NCI-H460 (cell line): ENCODE measurements at places on chromosomes 4 and X. TPM values are rescaled to one million over a fixed set of nuclear protein-coding genes. Genes with fewer than 3 reads are reported as not detected.

HUWE1 gene
- 66.4 and 66.5 TPM in 2 replicates for total RNA-seq

CDS1 gene
- 0.32 TPM in 2 replicates for total RNA-seq

EIF4E gene
- total RNA-seq = 145 and 148 TPM in 2 replicates

XAGE1B gene
- total RNA-seq = 0.25 TPM in 1 of 2 replicates, not detected in the other

HERC6 gene
- total RNA-seq = 3.8 and 5.2 TPM in 2 replicates

C4orf46 gene
- 18.5 and 22.4 TPM in 2 replicates for total RNA-seq

ARHGAP6 gene
- total RNA-seq = 0.07 TPM in 1 of 2 replicates, not detected in the other
